ENCODE measurements at places on chromosomes 12 and 14. TPM values are rescaled to one million over a fixed set of nuclear protein-coding genes. Genes with fewer than 3 reads are reported as not detected.
A peak's percentile ranks its signal among the peaks of the same experiment; 100 is the strongest.

PLEKHG3 gene
- total RNA-seq, result 34.5 TPM

ADAM20 gene
- 1.2 TPM for total RNA-seq

FBLN5 gene
- 245 TPM for total RNA-seq

SERPINA12 gene
- not detected for total RNA-seq

- DNase-seq, result no peak
These were observed 17.0 kb downstream of the PPM1H start for GRCh38 chr12:62917926-62918325.

DNA sequence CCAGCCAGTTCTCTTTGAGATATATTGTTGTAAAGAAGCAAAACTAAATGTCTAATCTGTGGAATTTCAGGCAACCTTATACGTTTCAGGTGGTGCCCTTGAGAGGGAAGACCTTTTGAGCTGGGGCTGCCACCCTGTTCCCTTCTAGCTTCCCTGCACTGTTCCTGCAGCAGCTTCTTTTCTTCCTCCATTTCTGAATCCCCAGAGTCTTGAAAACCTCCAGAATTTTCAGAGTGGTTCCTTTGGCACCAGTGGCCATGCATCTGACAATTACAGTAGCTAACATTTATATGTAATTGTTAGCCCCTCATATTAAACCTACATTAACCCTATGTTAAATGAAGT is 271.3 kb downstream of the ZFP36L1 start:
- DNase-seq, result no peak

DNA sequence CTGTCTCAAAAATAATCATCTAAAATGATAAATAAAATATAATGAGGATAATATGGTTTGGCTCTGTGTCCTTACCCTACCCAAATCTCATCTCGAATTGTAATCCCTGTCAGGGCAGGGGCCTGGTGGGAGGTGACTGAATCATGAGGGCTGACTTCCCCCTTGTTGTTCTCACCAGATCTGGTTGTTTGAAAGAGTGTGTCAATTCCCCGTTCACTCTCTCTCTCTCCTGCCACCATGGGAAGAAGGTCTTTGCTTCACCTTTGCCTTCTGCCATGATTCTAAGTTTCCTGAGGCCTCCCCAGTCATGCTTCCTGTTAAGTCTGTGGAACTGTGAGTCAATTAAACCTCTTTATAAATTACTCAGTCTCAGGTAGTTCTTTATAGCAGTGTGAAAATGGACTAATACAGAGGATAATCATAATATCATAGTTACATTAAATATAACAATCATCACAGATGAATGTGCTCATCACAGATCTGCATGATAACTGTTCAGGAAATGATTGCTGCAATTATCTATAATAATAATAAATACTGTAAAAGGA is 12.6 kb downstream of the EFCAB11 start:
- DNase-seq, result no peak

- DNase-seq, result no peak
These were observed 31.6 kb downstream of the TBC1D15 start for GRCh38 chr12:71871116-71871515.

- peak; percentile 89 for DNase-seq
These were observed 679 bp downstream of the ARF6 start for GRCh38 chr14:49893309-49894213.

GRCh38 chr12:108605000-108605689 is 7.3 kb upstream of the TMEM119 start:
- DNase-seq, result no peak

- no peak for DNase-seq
These were observed 57.5 kb downstream of the FRS2 start for GRCh38 chr12:69527506-69528272.

DNA sequence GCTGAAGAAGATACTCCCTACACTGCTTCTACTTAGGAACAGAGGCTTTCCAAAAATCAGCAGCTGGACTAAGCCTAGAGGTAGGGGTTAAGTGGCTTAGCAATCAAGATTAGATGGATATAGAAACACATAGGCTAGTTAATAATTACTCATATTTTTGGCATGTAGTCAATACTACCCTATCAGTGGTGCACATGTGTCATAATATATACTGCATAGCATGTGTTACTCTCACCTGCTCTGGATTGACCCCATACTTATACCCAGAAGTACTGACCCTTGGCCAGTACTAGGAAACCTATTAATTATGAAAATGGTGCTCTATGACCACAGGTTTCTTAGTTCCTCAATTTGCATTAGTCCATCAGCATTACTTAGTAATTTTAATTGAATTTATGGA is 528.4 kb upstream of the LMO3 start:
- no peak for DNase-seq
